LHCN-M2 (cell line): ENCODE measurements at places on chromosomes 13 and 19. TPM values are rescaled to one million over a fixed set of nuclear protein-coding genes. Genes with fewer than 3 reads are reported as not detected.

The CRLF1 gene
- total RNA-seq: 0.86 and 5.8 TPM in 2 replicates

The SIGLEC8 gene
- not detected in 2 replicates for total RNA-seq

The IRF3 gene
- total RNA-seq: 55.0 and 62.7 TPM in 2 replicates

The ZNF226 gene
- total RNA-seq: 22.4 and 24.7 TPM in 2 replicates

The ERVK3-1 gene
- total RNA-seq: 52.8 and 59.9 TPM in 2 replicates

The PLK5 gene
- not detected in 2 replicates for total RNA-seq

The ZNF180 gene
- 13.9 and 15.7 TPM in 2 replicates for total RNA-seq

The CASP14 gene
- not detected in 2 replicates for total RNA-seq

The CLDN10 gene
- total RNA-seq: not detected in 2 replicates

The C19orf18 gene
- total RNA-seq: not detected in 2 replicates

The MAG gene
- not detected in 2 replicates for total RNA-seq

The OR7A5 gene
- 0.06 and 0.34 TPM in 2 replicates for total RNA-seq

- no peak for DNase-seq
Observed at GRCh38 chr19:46229442-46229841, at the start of gene IGFL1. Gene IGFL1, plus strand, starts transcription at chr19:46229742. Its CDS starts 33 bp downstream, at chr19:46229775.

- DNase-seq: peak; percentile 29
Observed at GRCh38 chr13:41960211-41960636, 685 bp downstream of the VWA8 start.

GRCh38 chr13:77740097-77740735 lies 42.7 kb downstream of the SLAIN1 start:
- no peak for DNase-seq

DNA sequence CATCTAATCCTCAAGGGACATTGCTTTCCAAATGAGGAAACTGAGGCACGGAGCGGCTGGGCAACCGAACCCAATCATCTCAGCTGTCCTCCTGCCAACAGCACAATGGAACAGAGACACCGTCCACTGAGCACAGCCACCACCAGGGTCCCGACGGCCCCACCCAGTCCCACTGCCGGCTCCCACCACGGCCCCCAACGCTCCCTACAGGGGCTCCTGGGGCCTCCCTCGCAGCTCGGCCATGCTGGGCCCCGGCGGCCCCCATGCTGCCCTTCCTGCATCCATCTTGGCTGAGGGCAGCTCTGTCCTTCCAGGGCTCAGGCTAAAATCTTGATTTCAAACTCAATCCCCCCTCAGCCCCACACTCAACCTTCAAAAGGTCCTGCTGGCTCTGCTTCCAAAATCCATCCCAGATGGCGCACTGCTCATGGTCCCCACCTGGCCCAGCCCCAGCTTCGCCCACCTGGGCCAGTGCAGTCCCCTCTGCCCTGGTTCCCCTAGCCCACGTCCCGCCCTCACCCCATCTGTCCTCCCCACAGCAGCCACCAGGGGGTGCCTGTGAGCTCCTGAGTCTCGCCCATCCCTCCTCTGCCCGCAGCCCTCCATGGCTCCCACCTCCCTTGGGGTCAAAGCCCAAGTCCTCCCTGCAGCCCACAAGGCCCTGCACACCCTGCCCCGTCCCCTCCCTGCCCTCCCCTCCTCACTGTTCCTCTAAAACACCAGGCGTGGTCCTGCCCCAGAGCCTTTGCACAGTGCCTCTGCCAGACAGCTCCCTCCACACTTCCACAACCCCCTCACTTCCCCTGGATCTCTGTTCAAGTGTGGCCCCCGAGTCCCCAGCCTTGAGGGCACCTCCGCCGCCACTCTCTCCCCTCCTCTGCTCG lies 7.9 kb downstream of the PIP5K1C start:
- DNase-seq: no peak

GRCh38 chr13:111912991-111913760 lies 153.8 kb upstream of the SOX1 start:
- DNase-seq: no peak

DNA sequence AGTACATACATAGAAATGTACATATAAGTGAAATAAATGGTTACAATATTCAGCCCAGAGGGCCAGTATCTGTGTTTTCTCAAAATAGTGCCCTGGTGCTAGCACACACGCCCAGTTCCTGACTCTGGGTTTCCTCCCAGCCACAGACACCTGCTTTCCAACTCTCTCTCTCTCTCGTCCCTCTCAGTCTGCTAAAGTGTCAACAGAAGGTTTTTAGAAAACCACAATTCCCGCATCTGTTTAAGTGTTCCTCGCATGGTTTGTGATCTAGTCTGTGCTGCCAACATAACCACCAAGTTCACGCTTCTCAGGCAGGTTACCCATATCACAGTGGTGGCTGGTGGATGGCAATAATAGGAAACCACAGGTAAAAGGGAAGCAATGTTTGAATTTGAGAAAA lies 17.8 kb upstream of the UPF3A start:
- DNase-seq: peak; percentile 63

DNA sequence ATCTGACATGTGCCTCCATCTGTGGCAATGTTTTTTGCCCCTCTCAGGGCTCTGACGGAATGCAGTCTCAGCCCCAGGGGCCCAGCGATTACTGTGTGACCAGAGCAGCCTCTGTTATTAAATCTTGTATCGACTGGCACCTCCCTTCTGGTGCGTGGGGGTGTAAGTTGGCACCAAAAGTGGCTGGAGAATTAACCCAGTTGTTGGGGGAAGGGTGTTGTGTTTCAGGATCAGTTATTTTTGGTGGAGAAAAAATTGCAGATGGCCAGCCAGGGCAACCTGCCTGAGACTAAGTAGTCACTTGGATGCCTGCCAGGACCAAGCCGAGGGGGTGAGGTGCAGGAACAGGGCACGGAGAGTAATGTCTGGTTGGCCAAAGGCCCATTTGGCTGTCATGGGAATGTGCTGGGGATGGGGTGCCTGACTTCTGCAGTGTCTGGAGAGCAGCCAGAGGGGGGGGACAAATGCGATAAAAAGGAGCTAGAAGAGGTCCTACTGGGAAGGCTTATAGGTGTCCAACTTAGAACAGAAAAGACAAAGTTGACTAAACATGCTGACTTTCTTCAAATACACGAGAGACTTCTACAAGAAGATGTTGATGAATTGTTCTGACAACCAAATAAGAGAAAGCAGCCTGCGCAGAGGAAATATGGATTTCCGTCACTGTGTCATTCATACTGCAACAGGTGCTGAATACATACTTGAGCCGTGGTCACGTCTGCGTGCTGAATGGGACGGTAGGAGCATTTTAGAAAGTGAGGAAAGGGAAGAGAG lies 69.8 kb downstream of the SIAH3 start:
- no peak for DNase-seq

DNA sequence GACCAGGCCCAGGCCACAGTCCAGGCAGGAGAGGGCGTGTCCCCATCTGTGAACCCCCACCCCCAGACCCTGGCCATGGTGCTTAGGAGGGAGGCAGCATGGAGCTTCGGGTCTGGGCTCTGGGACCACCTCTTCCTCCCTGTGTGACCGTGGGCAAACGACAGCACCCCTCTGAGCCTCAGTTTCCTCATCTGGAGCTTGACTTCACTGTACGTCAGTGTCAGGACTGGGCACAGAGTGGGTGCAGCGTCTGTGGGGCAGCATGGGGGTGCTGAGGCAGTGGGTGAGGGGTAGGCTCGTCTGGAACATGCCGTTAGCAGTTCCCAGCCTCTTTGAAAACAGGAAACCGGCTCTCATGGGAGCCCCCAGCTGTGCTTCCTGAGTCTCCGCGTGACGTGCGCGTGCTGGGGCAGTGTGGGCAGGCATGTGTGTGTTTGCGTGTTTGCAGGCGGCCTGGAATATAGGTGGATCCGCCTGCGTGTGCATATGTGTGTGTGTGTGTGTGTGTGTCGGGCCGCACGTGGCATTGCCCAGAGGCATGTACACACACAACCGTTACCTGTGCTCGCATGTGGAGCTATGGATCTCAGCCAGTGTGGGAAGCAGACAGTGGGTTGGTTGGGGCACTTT lies 15.8 kb downstream of the ARRDC2 start:
- no peak for DNase-seq

DNA sequence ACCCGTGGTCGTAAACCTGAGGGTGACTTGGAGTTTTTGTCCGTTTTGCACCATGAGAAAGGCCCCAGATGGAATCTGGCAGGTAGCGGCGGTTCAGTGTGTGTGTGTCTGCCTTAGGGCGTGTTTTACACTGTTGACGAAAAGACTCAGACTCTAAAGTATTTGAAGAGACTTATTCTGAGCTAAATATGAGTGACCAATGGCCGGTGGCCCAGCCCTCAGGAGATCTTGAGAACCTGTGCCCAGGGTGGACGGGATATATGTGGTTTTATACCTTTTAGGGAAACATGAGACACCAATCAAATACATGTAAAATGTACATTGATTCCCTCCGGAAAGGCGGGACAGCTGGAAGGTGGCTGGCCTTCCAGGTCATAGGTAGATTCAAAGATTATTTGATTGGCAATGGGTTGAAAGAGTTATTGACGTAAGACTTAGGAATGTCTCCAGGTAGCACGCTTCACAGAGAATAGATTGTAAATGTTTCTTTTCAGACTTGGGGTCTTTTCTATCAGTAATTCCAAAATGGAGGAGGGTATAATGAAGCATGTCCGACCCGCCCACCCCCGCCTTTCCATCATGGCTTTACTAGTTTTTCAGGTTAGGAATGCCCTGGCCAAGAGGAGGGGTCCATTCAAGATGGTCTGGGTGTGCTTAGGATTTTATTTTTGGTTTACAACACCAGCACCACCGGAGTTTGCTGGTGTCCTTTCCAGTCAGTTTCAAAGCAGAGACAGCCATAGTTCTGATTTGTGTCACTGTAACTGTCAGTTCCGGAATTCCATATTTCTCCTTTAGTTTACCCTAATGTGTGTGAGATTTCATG lies 1.0 kb upstream of the ZNF529 start:
- peak; percentile 15 for DNase-seq

GRCh38 chr13:94233401-94233800 lies 246.1 kb downstream of the DCT start:
- DNase-seq: peak; percentile 97

- DNase-seq: no peak
Observed at GRCh38 chr19:2762783-2763496, 20.1 kb downstream of the SGTA start.

DNA sequence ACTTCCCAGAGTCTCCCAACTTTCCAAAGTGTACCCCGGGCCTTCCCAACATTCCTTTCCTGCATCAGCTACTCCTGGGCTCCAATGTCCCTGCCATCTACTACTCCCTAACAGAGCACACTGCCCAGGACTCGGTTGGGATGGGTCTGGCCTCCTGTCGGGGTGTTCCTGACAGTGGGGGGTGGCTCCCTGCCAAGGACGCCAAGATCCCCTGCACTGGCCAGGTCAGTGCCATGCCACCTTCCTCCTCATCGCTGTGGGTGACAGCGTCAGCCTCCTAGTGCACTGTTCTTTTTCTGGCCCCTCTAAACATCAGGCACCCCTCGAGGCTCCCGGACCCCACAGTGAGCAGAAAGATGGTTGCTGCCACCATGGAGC lies 13.8 kb downstream of the EPS15L1 start:
- no peak for DNase-seq

- no peak for DNase-seq
Observed at GRCh38 chr13:44874886-44875630, 114.2 kb downstream of the NUFIP1 start.

- DNase-seq: no peak
Observed at GRCh38 chr13:108274718-108275117, 5.2 kb downstream of the TNFSF13B start.

GRCh38 chr13:40637643-40638042 lies 28.8 kb downstream of the FOXO1 start:
- no peak for DNase-seq

DNA sequence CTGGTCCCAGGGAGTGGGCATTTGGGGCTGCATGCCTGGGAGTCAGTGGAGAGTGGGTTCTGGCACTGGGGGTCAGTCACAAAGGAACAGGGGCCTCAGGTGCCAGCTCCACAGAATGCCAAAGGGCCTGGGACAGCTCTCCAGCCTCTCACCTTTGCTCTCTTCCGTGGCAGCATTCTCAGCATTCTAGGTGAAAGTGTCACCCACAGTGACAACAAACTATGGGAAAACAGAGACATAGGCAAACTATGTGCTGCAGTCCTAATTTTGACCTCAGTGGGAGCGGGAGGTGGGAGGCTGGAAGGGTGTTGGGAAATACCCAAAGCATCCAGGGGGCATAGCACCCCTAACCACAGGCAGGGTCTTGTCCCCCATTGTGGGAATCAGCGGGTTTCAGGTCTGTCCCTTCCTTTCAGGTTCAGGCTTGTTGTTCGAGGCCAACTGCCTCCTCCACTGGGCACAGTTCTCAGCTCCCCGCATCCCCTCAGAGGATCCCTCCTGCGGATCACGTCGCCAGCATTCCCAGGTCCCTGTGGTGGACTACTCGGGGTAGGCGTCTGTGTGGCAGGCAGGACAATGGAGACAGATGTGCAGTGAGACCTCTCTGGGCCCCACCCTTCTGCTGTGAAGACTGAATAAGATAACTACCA lies 52.4 kb downstream of the TSHZ3 start:
- no peak for DNase-seq

GRCh38 chr19:18386543-18387271 lies 749 bp downstream of the GDF15 start:
- peak; percentile 85 for DNase-seq

DNA sequence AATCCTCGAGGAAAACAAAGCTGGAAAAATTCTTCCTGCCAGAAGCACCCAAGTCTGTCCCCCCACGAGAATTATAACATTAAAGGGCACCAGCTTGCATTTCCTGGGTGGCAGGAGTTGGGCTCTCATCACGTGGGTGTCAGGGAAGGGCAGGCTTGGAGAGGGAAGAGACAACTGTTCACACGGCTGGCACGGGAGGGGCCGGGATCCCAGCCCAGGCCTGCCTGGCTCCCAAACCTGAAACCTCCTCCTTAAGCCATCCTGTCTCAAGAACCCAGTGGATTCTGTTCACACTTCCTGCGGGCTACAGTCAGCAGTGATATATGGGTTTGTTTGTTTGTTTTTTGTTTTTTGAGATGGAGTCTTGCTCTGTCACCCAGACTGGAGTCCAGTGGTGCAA lies 12.2 kb downstream of the GRIK5 start:
- no peak for DNase-seq

- DNase-seq: no peak
Observed at GRCh38 chr19:2974342-2975041, 2.9 kb upstream of the TLE6 start.

DNA sequence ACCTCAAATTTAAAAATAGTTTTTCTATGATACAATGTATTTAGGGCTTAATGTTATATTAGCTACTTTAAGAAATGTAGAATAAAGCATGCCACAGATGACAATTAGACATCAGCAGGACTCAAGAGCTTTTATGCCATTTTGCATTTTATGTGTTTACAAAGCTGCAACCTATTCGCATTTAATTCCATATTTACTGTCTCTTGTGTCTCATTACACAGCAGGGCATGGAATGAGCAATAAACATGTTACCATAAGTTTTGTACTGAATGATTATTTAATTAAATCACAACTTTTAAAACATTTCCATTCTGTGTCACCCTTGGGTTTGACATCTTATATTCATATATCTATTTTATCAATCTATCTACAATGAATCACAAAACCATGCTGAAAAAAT lies 1756.9 kb downstream of the PCDH9 start:
- DNase-seq: no peak

- DNase-seq: no peak
Observed at GRCh38 chr13:107713314-107713713, 502.0 kb downstream of the LIG4 start.

GRCh38 chr13:108328848-108329247 lies 59.3 kb downstream of the TNFSF13B start:
- no peak for DNase-seq

- DNase-seq: no peak
Observed at GRCh38 chr19:41904118-41904870, 21.3 kb downstream of the ARHGEF1 start.

- no peak for DNase-seq
Observed at GRCh38 chr13:39641645-39642044, 13.8 kb upstream of the COG6 start.

- DNase-seq: peak; percentile 65
Observed at GRCh38 chr19:2049741-2050348, 1.2 kb downstream of the MKNK2 start.
